GM18507 (cell line): ENCODE measurements at places on chromosomes 6 and 20.

DNA sequence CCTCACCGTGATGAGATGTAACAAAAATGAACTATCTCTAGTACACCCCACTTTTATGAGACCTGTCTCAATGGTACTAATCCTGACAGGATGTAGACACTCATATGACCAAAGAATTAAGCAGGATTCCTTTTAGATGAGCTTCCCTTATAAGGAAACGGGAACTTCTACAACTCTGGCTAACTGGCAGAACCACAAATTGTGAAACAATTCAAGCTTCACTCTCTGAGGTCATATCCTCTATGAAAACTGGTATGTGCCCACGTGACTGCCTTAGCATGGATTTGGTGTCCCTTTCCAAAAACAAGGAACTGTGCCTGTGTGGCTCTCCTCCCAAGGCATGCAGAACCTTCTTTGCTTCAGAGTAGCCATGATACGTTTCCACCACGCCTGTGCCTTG, 14.1 kb upstream of the CPNE5 start:
- no peak for DNase-seq

DNA sequence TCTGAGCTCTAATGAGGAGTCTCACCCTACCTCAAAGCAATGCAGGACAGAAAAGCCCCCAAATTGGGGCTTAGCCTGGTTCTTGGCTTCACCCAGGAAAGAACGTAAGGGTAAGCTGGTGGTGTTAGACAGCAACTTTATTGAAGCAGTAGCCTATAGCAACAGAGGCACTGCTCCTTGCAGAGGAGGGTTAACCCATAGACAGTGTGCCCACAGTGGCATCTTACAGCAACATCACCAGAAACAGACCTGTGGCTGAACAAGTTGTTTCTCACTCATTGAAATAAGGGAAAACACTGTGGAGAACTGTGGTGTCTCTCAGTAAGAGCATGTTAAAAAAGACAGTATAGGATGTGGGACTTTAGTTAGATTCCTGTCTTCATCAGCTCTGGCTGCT, 80.4 kb upstream of the SPTLC3 start:
- no peak for DNase-seq

- no peak for DNase-seq
Observed at GRCh38 chr6:55992546-55992945, 117.2 kb upstream of the BMP5 start.

DNA sequence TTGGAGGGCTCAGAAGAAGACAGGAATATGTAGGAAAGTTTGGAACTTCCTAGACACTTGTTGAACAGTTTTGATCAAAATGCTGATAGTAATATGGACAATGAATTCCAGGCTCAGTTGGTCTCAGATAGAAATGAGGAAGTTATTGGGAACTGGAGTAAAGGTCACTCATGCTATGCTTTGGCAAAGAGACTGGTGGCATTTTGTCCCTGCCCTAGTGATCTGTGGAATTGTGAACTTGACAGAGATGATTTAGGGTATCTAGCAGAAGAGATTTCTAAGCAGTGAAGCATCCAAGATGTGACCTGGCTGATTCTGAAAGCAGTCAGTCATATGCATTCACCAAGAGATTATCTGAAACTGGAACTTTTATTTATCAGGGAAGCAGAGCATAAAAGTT, 45.1 kb downstream of the FRK start:
- DNase-seq, result no peak

GRCh38 chr20:10558635-10559187, 115.1 kb downstream of the JAG1 start:
- DNase-seq, result no peak

- DNase-seq, result no peak
Observed at GRCh38 chr6:140314682-140315081, 940.2 kb upstream of the CITED2 start.

DNA sequence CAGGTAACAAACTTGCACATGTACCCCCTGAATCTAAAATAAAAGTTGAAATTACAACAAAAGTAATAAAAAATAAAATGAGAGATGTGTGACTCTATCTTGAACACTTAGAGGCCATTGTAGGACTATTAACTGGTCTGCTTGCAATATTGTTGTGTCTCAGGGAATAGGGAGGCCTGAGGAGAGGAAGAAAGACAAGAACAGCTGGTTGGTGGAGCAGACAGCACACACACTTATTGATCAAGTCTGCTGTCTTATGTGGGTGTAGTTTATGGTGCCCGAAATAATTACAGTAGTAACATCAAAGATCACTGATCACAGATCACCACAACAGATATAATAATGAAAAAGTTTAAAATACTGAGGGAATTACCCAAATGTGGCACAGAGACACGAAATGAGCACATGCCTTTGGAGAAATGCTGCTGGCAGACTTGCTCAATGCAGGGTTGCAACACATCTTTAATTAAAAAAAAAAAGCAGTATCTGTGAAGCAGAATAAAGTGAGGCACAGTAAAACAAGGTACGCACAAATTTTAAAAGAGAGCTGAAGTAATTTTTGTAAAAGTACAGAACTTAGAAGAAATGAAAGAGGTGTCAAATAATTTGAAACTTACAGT, 110.1 kb upstream of the HDAC2 start:
- no peak for DNase-seq

DNA sequence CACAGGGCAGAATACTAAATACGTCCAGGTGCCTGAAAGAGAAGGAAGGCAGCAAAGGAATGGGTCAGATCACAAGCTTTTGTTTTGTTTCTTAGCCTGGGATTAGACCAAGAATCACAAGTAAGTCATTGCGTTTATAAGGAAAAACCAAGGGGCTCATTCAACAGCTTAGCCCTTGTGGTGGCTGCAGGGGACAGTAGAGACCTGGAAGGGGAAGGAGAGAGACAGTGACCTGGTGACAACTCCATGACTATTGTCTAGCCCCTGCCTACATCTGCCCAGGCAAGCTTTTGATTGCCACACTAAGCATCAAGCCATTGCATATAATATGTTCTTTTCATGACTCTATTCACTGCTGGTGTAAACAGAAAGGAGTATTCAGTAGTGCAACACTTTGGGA, 30.2 kb upstream of the TBC1D7 start:
- no peak for DNase-seq

GRCh38 chr20:46666818-46667515, 15.7 kb upstream of the SLC13A3 start:
- DNase-seq, result no peak

DNA sequence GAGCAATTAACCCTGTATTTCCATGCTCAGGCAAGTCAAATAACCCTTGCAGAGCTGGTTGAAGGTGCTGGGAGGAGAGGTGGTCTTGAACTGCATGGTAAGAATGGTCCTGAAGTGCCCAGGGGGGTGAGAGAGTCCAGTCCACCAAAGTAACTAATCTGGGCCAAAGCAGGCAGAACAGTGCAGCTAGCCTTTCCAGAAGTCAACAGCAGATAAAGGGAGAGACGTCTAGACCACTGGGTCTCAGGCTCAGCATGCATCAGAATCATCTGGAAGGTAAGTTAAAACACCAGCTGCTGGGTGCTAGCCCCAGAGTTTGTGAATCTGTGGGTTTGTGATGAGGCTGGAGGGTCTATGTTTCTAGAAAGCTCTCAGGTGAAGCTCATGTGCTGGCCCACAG, 232.3 kb upstream of the ECI2 start:
- DNase-seq, result no peak

GRCh38 chr6:49001856-49002541, 461.1 kb downstream of the MMUT start:
- DNase-seq, result no peak

DNA sequence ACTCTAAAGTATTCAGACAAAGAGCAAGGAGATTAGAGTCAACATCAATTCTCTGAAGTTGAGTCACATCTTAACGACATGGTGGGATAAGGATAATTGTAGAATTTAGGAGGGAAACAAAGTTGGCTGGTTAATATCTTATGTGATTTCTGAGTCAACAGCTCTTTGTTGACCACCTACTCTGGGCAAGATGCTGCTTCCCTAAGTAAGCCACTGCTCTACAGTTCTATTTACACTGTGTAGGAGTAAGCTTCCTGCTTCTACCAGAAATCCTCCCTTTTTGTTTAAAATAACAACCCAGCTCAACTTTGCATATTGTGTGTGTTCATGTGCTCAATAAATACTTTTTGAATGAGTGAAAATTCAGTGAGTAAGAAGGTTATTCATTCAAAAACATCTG, 3.1 kb downstream of the HS3ST5 start:
- no peak for DNase-seq

DNA sequence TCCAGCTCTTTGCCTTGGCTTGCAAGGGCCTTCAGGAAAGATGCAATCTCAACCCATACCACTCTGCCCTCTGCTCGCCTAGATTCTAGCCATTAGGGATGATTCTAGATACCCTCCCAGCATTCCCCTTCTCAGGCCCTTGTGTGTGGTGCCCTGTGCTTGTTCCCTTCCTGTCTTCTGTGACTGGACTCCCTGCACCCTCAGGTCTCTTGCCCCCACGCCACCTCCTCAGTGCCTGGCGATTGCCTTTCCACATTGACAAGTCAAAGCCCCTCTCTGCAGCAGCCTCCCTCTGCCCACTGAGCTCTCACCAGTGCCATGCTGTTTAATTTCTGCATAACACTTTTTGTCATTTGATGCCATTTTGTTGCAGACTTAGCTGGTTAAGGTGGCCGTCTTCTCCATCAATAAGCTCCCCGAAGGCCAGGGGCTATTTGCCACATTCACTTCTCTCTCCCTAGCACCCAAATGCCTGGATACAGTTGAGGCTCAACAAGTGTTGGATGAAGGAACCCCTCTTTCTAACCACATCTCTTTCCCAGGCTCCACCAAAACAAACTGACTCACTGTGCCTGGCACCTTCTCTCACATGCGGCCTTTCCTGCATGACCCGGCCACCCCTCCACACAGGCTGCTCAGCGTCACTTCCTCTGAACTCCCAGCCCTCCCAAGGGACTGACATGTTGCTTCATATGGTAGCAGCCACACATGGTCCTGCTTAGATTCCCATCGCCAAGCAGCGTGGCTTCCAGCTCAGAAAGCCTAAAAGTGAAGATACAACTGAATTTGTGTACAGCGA, 4.6 kb upstream of the TXNDC5 start:
- no peak for DNase-seq

DNA sequence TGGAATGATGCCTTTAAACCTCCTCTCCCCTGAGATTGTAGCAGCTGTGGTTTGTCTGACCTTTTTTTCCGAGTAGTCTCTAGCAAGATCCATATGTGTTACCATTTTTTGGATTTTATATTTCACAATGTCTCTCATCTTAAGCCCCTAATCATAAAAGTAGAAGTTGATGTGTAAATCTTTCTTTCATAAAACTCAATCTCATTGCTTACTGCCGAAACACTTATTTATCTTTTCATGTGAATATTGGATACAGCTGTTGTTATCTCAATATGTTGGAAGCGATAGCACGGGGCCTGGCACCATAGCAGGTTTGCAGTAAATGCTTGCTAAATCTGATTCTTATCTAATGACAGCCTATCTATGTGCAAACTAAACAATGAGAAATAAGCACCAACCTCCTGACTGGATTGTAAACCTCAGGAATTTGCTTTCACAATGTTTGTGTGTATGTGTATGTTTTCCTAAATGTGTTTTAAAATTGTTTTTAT, 14.2 kb downstream of the SMPDL3A start:
- DNase-seq, result no peak
